ENCODE measurements at places on chromosomes 6 and 20. TPM values are rescaled to one million over a fixed set of nuclear protein-coding genes. Genes with fewer than 3 reads are reported as not detected.

GRCh38 chr20:58845706-58846105, 5.0 kb downstream of the GNAS-AS1 start:
- no peak overlapping the region for H3K27ac ChIP-seq
- peaks cover 21% of the 10 kb centered on the region for H3K4me1 ChIP-seq
- H3K36me3 ChIP-seq = peaks cover 2% of the 10 kb centered on the region

GRCh38 chr20:53312957-53313356, 280.7 kb downstream of the ZNF217 start:
- H3K27ac ChIP-seq = no peak overlapping the region
- H3K36me3 ChIP-seq = peaks cover 15% of the 10 kb centered on the region
- H3K4me3 ChIP-seq = no peak overlapping the region
- H3K27me3 ChIP-seq = no peaks in the 10 kb centered on the region

PAK5 gene
- total RNA-seq = not detected

SEMG1 gene
- not detected for total RNA-seq
